ENCODE measurements at places on chromosomes 4 and X.
A peak's percentile ranks its signal among the peaks of the same experiment; 100 is the strongest.

GRCh38 chr4:21512353-21512752, 436.2 kb downstream of the KCNIP4 start:
- peak; percentile 86 for DNase-seq

DNA sequence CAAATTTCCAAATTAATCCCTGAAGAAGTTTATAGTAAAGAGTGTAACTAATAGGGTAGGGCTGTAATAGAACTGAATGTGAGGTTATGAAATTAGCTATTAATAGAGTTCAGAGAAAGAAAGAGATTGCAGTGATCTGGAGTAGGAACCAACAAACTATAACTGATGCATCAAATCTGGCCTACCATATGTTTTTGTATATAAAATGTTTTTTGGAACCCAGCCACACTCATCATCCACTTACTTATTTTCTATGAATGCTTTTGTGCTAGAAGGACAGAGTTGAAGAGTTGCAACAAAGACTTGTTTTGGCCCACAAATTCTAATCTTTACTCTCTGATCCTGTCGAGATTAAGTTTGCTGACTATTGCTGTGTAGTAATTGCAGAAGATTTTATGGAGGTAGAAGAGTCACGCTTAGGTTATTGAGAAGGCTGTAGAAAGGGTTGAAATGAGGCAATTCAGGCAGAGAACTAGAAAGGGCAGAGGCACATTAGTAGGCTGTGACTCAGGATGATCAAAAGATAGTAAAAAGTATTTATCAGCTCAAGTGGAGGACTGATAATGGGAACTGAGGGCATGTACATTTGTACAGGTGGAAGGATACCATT, 298.7 kb upstream of the EMCN start:
- no peak for DNase-seq

DNA sequence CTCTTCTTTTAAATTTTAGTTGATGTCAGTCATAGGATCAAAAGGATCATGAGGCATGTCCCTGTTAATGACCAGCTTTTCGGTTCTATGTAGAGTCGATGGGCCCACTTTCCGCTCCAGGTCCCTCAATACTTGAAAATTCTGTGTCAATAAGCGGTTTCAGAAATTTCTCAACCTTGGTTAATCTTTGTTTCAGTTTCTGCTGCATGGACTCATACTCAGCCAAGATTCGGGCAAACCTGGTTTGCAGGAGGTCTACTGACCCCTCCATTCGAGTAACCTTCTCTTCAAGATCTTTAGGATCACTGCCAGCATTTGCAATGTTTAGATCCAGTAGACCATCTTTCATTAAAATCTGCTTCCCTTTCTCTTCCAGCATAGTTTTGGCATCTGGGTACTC, 22.0 kb upstream of the NFXL1 start:
- no peak for DNase-seq

DNA sequence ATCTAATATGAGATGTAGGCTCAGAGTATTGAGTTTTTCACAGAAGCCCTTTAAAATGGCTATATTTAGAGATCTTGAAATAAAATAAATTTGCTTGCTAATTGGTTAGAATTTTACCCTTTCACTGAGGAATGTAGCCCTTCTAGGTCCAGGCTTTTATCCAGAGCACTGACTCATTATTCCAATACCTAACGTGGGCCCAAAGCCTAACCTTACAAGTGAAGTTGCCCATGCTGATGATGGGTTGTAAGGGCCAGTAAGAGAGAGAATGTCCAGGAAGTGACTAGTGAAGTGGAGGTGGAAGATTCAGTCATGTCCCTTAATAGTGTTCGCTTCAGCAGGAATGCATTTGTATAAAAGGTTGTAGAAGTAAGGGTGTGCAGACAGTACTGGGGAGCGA, 155.9 kb downstream of the STIM2 start:
- DNase-seq = no peak

DNA sequence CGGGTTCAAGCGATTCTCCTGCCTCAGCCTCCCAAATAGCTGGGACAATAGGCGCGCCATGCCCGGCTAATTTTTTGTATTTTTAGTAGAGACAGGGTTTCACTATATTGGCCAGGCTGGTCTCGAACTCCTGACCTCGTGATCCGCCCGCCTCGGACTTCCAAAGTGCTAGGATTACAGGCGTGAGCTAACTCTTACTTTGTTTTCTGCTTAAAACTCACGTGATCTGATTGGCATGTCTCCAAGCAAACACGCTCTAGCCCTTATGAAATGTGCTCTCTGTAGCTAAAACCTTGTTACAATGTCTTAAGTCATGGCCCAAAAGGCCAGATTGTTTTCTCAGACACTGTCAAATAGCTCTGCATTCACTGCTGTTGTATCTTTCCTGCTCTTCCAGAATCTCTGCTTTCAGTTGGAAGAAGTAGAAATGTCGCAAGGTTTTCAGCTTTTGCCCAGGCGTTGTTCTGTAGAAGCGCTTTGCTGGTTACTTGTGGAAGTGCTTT, 39.7 kb upstream of the OGT start:
- DNase-seq = peak; percentile 22

DNA sequence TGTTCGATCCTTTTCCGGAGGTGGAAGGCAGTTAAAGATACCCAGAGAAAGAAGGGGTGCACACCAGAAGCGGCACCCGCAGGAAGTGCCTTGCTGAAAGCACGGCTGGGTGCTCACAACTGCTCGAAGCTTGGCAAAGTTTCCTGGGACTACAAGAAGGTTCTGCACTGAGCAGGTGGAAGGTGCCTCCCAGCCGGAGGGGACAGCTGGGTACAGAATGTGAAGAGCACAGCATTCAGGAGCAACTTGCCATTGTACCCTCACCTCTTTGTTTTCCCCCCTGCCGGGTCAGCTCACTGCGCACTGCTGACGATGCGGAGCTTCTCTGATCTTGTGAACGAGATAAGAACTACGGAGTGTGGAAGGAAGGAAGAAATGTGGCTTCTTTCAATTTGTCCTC, 289.2 kb downstream of the FBXW7 start:
- no peak for DNase-seq

DNA sequence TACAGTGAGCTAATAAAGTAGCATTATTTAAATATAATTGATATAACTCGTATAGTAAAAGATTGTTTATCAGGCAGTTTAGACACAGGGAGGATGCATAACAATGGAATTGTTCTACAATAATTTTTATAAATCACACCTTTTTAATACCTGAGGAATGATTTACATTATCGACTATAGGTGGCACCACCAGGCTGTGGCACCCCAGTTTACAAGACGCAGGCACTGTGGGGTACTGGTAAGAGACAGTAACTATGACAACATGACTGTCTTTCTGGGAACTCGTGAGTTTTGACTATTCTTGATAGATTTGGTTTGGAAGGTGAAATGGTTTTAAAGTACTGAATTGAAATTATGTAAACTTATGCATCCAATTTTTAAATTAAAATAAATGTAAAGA, 27.1 kb upstream of the STBD1 start:
- DNase-seq = no peak

GRCh38 chr4:147136310-147136709, 190.6 kb upstream of the TTC29 start:
- DNase-seq = no peak

DNA sequence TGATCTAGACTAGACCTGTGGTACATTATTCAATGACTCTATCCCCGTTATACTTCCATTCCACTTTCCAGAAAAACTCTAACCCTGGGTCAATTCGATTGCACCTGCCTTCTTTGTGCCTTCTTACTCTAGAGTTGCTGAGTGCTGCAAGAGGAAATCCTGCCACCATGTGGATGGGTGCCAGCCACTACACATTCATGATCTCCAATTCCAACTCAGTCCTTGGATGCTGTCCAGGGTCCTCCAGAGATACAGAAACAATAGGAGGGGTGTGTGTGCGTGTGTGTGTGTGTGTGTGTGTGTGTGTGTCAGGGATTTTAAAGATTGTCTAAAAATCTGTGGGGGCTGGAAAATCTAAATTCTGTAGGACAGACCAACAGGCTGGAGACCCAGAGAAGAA, 42.9 kb upstream of the INTS6L start:
- peak; percentile 82 for DNase-seq

- DNase-seq = peak; percentile 77
Measured at GRCh38 chrX:104270916-104271512, 16.3 kb upstream of the ESX1 start.

DNA sequence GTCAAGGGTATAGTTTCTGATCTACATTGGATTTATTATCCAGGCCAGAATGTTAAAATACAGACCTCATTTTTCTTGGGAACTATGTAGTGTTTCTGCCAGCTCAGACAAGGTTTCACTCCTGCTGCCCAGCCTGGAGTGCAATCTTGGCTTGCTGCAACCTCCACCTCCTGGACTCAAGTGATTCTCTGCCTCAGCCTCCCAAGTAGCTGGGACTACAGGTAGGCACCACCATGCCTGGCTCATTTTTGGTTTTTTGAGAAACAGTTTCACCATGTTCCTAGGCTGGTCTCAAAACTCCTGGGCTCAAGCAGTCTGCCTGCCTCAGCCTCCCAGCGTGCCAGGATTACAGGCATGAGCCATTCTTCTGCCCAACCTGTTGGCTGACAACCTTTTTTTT, 5.7 kb downstream of the RPL34 start:
- DNase-seq = no peak

DNA sequence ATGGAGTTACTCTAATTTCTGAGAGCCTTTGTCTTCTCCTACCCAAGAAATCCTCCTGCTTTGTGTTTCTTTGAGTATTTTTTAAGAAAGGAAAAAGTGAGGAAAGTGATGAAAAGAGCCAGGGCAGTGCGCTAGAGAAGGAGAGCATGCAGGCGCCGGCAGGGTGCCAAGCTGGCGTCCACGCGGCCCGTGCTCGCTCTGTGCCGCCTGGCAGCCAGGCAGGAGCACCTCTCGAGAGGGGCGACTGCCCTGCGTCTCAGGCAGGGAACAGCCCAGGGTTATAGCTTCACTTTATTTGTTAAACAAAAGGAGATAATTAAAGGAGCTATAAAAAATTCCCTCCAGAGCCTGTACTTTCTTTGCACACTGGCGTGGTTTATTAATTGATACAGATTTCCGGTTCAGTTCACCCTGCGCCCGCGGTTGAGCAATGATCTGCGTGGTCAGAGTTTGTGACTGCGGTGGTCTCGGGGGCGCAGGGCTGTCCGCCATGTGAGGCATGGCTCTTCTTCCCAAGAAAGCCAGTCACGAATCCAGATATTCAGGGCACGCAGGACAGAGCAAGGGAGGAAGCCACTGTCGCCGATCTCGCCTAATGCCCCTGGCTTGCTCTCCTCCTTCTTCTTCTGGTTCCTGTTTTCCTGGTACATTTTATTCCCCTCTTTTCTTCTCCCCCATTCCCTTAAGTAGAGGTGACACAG, 110.8 kb upstream of the PAQR3 start:
- peak; percentile 71 for DNase-seq

- no peak for DNase-seq
Measured at GRCh38 chr4:86098691-86099090, 261.2 kb downstream of the MAPK10 start.

- no peak for DNase-seq
Measured at GRCh38 chr4:54737421-54737820, 79.7 kb downstream of the KIT start.

- DNase-seq = peak; percentile 67
Measured at GRCh38 chr4:52982255-52982945, 120.3 kb downstream of the RASL11B start.

DNA sequence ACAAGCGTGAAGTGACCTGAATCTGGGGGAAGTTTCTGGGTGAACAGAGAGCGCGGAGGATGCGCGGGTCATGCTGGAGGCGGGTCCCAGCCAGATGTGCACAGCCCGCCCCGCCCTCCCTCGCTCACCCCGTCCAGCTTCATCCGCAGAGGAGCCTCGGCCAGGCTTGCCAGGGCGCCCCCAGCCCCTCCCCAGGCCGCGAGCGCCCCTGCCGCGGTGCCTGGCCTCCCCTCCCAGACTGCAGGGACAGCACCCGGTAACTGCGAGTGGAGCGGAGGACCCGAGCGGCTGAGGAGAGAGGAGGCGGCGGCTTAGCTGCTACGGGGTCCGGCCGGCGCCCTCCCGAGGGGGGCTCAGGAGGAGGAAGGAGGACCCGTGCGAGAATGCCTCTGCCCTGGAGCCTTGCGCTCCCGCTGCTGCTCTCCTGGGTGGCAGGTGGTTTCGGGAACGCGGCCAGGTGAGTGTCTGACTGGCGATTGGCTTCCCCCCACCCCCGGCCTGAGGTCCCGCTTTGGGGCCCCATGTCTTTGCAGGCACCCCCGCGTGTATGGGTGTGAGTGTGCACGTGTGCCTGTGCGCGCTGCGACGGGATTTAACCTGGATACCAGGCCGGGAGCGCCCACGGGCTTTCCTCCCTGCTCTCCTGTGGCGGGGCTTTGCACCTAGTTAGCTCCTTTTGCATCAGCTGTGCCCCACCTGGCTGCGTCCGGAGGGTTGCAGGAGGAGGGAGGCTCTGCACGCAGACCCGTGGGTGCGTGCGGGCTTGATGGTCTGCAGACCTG, at the start of gene EGFL6:
Gene EGFL6 (plus strand): TSS at position 123 of the 782 bp plus-strand sequence. CDS start 261 bp downstream, at position 384.
- peak; percentile 14 for DNase-seq

DNA sequence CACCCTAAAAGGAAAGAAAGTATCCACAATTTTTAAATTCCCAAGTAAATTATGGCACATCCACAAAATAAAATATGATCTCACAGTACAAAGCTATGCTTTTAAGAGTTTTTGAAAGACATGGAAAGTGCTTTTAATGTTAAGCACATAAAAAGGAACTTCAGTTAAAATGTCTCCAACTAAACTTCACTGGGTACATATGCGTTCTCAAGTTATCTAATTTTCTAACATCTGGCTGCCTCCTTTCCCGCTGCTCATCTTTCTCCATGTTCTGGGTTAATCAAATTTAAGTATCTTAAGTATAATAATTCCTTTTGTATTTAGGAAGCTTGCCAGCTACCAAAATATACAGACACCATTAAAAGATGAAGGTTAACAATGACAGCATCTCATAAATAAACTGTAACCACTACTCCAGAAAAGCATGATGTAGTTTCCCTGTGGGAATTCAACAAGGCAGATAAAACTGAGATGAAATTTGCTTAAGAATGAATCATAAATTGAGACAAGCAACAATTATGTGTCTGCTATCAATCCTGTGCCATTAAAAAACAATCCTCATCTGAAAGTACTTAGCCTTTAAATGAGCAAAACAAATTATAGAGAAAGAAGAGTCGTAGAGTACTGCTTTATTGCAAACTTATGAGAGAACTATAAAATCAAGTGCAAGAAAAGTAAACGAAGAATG, 25.1 kb downstream of the PRSS12 start:
- DNase-seq = no peak

DNA sequence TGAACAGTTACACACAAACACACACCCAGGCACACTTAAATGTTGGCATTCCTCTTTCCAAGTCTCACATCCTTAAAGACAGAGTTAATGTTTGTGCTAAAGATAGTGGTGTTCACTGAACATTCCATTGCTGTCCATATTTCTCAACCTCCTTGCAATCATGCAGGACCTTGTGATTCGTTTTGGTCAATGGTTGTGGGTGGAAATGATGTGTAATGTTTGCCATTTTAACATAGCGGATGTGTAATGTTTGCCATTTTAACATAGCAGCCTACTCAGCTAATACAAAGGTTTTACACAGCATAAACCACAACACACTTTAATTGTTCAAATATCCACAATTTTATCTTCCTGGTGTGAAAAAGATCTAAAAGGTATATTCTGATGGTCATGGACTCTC, 93.9 kb downstream of the CEP44 start:
- DNase-seq = no peak

All from DMS53 (cell line).